ENCODE measurements at places on chromosomes 4 and X.

- DNase-seq, result no peak
Observed at GRCh38 chr4:31088600-31089230, 368.5 kb downstream of the PCDH7 start.

DNA sequence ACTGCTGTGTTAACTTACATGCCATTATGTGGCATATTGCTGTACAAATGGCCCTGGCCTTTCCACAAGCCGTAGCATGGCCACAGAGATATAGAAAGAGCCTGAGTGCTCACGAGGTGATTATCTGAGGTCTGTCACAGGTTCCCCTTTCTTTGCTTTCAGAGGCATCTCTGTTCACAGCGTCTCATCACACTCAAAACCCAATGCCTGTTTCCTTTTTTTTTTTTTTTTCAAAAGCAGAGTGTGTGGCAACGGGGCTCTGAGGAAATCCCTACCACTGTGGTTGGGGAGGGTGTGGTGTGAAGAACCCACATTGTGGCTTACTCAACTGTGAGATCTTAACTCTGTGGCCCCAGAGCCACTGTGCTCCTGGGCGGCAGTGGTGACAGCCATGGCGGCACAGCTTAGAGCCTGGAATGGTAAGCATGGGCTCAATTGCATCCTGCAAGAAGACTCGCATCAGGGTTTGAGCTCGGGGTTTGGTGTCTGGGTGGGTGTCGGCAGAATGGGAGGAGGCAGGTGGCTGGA is 30.8 kb downstream of the RTL5 start:
- DNase-seq, result peak; percentile 52

DNA sequence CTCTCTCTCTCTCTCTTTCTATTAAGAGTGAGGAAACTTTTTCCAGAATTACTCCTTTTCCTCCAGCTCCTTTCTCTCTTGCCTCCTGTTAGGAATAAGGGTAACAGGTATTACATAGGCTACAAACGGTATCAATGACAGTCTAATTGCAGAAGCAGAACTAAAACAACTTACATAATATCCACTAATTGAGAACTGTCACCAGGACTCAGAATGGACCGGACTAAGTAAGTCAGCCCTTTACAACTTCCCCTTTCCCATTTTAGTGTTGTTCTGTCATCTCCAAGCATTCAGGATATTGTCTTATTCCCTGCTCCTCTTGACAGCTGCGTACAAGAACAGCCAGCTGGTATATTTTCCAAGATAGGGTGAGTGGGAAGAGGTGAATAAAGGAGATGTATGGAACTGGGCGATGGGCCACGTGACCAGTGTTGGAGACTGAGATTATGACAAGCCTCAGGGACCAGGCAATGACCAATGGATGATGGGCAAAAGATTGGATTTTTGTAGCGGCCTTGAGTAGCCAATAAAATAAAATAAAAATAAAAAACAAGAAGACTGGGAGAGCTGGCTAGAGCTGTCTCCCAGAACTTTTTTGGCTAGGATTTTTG is 2.3 kb upstream of the FNIP2 start:
- DNase-seq, result no peak

DNA sequence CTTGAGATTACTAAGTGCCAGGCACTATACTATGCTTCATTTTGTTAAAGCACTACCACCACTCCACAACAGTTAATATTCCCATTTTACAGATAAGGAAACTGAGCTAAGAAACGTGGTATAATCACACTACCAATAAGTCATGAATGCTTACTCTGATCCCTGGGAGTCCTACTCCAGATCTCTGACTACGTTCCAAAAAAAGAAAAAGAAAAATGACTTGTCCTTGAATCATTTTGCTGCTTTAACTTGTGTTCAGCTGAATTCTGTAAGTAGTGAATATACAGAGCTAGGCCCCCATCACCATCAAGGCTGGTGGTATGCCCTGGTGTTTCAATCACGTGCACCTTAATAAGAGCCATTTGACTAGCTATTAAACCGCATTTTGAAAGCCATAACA is 39.4 kb downstream of the LDB2 start:
- no peak for DNase-seq

- DNase-seq, result no peak
Observed at GRCh38 chrX:131577999-131578734, 34.3 kb downstream of the OR13H1 start.

- DNase-seq, result no peak
Observed at GRCh38 chr4:53717064-53717549, 125.8 kb upstream of the LNX1 start.

- no peak for DNase-seq
Observed at GRCh38 chrX:46260499-46260898, 284.7 kb downstream of the ZNF674 start.

GRCh38 chrX:134969726-134970125 is 21.1 kb upstream of the SMIM10 start:
- DNase-seq, result no peak

DNA sequence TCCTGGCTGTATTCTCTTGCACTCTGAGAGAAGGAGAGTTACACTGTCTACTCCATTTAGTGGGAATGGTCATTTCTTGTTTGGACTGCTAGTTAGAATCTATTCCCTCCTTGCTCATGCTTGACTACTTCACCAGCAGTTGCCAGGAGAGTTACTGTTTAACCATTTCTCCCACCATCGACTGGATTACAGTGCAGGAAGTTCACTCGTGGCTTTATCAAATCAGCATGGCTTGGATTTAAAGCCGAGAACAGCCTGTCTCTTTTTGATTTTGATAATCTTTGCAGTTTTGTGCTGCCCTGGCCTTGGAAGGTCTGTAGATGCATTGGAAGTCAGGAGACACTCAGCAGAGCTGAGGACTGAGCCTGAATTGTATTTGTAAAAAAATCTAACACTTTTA is 3.2 kb downstream of the GBA3 start:
- DNase-seq, result no peak

GRCh38 chr4:147765121-147765529 is 33.2 kb downstream of the ARHGAP10 start:
- DNase-seq, result no peak

DNA sequence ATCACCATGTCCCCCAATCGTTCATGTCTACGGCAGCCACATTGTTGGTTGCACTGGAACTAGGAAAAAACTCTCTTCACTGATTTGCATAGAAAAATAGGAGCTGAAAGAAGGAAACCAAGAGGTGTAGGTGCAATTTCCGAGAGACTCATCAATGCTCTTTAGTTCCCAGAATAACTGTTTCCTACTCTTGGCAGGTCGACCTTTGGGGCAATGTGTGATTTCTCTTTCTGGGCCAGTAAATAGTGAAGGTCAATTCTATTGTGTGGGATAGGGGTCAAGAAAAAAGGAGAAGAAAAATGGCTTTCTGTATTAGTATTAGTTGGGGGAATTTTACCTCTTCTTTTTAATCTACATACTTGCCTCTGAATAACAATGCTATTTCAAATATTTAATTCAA is 55.9 kb upstream of the PDE5A start:
- no peak for DNase-seq

DNA sequence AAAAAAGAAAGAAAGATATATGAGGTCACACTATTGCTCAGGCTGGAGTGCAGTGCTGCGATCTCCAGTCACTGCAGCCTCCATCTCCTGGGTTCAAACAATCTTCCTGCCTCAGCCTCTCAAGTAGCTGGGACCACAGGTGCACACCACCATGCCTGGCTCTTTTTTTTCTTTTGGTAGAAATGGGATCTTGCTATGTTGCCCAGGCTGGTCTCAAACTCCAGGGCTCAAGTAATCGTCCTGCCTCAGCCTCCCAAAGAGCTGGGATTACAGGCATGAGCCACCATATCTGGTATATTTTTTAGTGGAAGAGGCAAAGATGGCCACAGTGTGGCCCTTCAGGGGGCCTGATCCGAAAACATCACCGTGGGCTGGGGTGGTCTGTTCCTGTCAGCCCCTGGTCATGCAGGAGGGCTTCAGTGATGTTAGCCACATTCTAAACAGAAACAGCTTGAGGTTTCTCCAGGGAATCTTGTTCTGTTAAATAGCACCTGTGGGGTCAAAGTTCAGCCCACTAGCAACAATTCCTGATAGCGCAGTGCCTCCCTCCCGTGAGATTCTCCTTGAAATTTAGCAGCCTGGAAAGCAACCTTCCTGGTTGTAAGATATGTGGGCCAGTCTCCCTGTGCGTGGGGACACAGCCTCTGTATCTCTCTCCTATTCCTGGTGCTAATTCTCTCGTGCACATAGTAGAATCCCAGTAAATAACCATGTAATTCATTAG is 7.3 kb upstream of the DHRSX start:
- DNase-seq, result no peak
